ENCODE measurements at places on chromosomes 6 and 20.

DNA sequence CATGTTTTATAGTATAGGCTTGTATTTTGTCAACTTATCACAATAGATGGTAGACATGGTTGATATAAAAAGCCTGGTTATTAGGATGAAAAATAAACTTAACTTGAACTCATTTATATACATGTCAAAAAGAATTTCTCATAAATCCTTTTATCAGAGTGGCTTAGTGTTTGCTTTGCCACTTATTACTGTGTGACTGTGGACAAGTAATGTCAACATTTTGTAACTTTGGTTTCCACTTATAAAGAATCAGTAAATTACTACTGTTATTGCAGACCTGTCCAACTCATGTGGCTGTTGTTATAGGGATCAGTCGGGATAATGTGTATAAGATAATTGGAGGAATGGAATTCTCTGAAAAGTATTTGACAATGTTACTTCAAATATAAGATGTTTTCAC is 894.8 kb upstream of the FLRT3 start:
- no peak for DNase-seq

DNA sequence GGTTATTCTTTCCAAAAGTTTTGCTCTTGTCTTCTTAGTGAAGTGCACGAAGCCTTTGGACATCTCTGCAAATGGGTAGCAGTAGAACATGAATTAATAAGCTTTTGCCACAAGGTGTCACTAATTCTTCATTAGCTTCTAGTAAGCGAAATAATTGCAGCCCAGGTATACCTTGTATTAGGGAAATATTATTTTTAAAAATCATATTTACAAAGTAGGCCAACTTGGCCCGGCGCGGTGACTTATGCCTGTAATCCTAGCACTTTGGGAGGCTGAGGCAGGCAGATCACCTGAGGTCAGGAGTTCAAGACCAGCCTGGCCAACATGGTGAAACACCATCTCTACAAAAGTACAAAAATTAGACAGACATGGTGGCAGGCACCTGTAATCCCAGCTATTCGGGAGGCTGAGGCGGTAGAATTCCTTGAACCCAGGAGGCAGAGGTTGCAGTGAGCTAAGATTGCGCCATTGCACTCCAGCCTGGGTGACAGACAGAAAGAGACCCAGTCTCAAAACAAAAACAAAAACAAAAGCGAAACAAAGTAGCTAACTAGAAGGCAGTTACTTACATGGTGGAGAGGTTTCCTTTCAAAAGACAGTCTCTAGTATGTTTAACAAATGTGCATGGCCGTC is 8.8 kb upstream of the RSPH3 start:
- DNase-seq = no peak

DNA sequence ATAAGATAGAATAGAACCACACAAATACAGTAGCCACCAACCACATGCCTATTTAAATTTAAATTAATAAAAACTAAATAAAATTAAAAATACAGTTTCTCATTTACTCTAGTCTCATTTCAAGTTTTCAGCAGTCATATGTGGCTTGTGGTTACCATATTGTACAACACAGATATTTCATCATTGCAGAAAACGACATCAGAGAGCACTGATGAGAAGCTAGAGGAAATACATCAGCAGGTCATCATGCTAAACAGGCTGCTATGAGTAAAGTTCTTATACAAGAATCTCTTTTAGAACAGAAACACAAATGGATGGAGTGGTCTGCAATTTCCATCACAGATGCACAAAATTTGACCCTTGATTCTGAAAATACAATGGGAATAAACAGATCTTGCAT is 36.6 kb downstream of the TBC1D32 start:
- no peak for DNase-seq

- DNase-seq = no peak
These were observed 300.9 kb downstream of the DHX35 start for GRCh38 chr20:39263076-39263475.

GRCh38 chr6:155261111-155261900 is 2.5 kb upstream of the CLDN20 start:
- no peak for DNase-seq

DNA sequence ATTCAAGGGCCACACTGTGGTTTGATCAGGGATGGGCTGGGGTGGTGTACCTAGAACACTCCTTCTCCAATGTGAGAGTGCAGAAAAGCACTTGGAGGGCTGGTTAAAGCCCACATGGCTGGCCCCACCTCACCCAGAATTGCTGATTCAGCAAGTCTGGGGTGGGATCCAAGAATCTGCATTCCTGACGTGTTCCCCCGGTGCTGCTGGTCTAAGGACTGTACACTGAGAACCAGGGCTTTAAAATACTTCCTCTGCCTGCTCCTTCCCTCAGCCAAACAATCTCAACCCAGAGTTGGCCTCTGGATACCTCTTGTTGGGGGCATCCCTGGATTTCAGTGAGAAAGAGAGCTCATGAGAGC is 13.4 kb upstream of the OCSTAMP start:
- DNase-seq = no peak

DNA sequence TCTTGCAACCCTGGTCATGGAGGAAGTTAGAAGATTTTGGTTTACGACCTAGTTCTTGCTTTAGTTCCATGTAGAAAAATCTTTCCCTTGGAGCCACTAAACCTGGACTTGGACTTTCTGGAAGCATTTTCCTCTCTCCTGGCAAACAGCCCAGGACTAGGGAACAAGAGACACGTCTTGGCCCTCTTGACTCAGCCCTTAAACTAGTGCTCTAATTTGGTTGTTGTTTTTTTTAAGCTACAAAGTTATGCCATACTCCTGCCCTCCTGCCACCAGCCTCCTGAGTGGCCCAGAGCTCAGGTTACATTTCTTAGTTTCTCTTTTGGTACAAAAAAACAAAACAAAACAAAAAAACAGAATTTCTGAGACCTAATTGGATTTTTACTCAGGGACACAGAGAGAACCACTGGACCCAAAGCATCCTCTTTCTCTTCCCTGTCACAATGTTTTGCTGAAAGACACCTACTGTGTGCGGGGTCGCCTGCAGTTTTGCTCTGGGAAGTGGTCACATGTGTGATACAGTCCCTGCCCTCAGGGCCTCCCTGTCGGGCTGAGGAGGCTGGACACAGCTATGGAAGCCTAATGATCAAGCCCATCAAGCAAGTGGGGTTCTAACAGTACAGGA is 32.3 kb upstream of the SCUBE3 start:
- DNase-seq = no peak

DNA sequence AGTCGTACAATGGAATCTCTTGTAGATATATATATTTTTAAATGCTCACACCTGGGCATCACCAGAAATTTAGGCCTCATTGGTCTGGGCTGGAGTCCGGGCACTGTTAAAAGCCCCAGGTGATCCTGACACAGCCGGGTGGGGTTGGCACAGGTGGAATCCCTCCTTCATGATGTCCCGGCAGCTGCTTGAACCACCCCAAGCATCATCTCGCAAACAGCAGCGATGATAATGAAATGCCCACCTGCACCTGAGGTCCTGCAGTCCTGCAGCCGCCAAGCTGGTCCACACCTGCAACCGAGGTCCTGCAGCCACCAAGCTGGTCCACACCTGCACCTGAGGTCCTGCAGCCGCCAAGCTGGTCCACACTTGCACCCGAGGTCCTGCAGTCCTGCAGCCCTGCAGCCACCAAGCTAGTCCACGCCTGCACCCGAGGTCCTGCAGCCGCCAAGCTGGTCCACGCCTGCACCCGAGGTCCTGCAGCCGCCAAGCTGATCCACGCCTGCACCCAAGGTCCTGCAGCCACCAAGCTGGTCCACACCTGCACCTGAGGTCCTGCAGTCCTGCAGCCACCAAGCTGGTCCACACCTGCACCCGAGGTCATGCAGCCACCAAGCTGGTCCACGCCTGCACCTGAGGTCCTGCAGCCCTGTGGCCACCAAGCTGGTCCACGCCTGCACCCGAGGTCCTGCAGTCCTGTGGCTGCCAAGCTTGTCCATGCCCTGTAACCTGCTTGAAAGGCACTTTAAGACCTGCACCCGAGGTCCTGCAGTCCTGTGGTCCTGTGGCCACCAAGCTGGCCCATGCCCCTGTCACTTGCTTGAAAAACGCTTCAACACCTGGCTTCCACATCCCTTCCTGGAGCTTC is 261.2 kb downstream of the DLL1 start:
- DNase-seq = no peak

GRCh38 chr6:35058865-35059522 is 82.1 kb downstream of the TCP11 start:
- DNase-seq = no peak

- no peak for DNase-seq
These were observed 445.7 kb downstream of the CDC5L start for GRCh38 chr6:44833248-44833647.

- no peak for DNase-seq
These were observed 117.5 kb upstream of the BEND6 start for GRCh38 chr6:56837322-56837894.

- DNase-seq = no peak
These were observed 41.3 kb downstream of the CDYL start for GRCh38 chr6:4817551-4817950.

GRCh38 chr20:13081877-13082276 is 73.1 kb downstream of the SPTLC3 start:
- no peak for DNase-seq

DNA sequence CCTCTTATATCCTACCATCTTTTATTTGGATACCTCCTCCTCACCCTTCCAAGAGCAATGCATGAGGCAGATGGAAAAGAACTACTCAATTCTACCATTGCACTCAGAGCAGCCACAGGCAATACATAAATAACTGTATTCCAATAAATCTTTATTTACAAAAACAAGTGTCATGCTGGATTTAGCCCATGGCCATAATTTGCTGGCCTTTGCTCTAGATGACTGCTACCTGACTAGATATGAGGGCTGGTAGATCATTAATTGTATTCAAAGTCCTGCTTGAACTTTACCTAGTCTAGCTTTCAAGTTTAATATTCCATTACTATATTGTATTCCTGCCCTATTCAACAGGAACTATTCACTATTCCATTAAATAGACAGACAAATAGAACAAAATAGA is 37.1 kb downstream of the AFG1L start:
- no peak for DNase-seq

DNA sequence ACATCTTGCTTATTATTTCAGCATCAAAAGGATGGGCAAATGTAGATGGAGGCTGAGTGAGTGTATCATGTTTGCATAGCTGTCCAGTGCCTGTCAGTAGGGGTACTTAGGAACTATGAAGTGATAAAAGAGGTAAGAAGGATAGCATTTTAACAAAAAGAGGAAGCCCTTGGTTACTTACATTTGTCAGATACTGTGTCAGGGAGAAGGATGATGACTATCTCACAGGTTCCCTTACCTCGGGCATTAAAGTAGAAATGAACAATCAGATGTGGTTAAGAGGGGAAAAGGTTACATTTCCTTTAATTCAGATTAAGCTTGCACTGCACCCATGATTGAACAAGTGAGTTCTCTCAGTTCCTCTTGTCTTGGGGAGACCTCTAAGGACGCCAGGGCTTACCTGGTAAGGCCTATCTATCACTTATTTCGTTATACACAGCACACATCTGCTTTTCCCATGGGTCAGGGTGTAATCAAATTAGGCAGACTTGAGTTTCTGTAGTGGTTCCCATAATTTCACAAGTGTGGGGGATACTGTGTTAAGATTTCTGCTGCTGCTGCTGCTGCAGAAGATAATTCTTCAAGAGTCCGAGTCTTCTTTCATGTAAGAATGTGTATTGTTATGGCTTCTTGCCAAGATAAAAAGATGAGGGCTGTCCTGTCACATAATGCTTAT is 4.5 kb downstream of the FOXO3 start:
- DNase-seq = no peak

DNA sequence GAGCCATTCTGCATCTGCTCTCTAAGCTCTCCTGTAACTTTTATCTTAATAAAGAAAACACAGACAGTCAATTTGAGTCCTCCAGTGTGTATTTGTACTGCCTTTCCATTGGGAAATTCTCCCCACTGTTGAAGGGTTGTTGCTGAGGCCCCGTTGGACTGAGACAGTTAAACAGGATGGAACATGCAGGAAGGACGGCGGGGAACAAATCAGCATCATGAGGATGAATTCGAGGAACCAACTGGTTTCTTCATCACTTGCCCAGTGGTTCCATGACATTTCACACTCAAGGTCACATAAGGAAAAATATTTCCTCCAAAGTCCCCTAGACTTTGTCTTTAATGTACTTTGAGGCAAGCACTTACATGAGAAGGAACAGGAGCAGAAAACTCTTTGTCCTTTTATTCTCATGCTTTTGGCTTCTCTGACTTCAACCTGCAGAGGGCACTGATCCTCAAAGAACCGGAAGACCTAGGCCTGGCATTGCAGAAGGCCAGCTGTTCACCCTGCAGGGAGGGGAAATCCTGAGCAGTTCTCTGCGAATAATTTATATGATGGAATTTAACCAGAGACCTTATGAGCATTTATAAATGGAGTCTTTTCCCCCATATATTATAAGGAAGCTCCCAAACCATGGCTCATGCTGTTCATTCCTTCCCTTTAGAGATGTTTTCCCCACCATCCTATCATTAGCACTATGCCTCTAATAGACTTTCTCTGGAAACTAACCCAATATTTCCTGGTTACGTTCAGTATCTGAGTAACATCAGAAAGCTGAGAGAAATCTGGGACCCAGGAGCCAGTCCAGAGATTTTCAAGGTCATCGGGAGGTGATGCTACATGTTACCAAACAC is 55.2 kb upstream of the ADGRF1 start:
- peak; percentile 11 for DNase-seq

- no peak for DNase-seq
These were observed 35.5 kb upstream of the MAFB start for GRCh38 chr20:40724566-40724965.
